ENCODE measurements at places on chromosomes 1 and 21. TPM values are rescaled to one million over a fixed set of nuclear protein-coding genes. Genes with fewer than 3 reads are reported as not detected.

DNA sequence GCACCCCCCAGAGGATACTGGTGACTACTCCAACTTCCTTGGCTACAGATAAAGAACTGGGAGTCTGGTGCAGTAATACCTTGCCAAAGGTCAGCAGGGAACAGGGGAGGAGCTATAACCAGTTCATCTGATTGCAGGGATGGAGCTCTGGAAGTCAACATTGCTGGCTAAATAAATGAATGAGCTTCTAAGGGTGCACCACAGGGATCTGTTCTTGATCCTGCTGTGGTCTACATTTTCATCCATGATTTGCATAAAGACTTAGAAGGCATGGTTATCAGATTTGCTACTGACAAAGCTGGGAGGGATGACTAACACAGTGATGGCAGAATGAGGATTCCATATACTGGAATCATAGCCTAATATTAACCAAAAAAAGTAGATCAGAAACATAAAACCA is 18.3 kb downstream of the PLEKHA6 start:
- DNase-seq: no peak

DNA sequence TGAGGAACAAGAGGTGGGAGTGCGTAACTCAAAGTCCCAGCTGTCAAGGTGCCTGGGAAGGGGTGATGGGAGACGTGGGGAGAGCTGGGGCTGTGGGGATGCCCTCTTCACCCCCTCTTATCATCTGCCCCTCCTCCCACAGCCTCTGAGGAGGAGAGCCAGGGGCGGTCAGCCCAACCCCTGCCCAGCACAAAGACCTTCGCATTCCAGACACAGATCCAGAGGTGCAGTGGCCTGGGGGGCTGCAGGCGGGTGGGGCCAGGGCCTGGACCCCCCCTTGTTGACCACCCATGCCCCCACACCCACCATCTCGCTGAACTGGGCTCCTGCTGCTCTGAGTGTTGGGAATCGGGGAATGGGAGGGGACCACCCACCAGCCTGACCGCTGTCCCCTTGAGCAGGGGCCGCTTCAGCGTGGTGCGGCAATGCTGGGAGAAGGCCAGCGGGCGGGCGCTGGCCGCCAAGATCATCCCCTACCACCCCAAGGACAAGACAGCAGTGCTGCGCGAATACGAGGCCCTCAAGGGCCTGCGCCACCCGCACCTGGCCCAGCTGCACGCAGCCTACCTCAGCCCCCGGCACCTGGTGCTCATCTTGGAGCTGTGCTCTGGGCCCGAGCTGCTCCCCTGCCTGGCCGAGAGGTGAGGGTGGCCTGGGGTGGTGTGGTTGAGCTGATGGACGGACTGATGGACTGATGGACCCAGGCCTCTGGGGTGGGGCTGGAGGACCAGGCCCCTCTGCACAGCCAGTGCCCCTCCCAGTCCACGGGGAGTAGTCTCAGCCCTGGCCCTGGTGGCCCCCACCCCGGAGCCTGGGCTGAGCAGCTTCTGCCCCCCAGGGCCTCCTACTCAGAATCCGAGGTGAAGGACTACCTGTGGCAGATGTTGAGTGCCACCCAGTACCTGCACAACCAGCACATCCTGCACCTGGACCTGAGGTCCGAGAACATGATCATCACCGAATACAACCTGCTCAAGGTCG is 29.7 kb downstream of the TRIM11 start:
- DNase-seq: no peak

DNA sequence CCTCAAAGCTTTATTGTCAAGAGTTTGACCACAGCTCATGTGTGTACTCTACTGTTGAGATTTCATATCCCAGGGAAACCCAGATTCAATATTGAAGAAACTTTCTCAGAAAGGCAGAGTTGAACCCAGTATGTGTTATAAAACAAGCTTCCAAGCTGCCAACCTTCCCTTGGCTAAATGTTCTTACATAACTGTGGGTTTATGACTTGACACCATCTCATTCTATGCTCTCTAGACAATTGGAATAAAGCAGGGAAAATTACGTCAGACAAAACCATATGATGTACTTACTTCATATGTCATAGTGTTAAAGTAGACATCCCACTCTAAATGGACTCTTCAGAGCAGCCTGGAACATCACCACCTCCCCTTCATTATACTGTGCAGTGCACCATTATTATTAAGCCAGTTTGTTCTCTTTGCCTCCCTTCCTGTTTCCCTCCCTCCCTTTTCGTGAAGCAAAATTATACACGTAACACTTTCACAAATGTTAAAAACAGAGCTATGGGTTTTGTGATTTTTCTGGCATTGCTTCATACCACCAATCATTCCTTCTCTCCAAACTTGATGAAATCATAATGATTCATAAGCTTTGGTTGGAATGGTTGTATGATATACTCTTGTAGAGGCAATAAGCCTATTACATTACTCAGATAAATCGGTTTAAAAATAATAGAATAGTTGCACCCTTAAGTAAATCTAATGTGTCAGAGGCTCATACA is 507.2 kb downstream of the LTN1 start:
- DNase-seq: no peak

The C21orf58 gene
- 0.83 TPM for polyA plus RNA-seq

- DNase-seq: peak; percentile 58
These were observed 4.5 kb downstream of the C1orf232 start for GRCh38 chr1:26164036-26164860.

DNA sequence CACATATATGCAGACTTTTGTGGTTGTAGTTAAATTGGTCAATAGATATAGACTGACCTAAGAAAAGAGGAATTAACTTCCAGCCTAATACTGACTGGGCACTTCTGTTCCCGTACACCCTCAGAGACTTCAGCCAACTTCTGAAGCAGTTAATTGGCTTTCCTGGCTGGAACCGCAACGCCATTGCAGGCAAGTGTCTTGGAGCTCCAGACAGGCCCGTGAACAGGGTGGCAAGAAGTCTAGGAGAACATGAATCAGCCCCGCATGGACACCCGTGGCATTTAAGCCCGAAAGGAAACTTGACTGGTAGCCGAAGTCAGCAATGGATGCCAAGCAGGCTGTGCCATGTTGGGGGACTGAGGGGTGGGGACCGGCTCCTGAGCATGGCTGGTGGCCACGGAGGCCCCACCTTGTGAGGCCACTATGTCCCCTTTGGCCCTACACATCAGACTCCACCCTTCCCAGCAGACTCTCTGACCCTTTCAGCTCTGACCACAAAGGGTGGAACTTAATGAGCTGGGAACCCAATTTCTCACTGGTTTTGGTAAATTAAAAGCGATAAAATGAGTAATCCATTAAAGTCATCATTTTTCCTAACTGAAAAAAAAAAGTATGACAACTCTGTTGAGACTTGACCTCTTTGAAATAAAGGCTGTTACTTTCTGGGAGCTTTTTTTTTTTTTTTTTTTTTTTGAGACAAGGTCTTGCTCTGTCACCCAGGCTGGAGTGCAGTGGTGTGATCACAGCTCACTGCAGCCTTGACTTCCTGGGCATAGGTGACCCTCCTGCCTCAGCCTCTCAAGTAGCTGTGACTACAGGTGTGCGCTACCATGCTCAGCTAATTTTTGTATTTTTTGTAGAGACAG is 54.1 kb downstream of the RUNX1 start:
- no peak for DNase-seq

DNA sequence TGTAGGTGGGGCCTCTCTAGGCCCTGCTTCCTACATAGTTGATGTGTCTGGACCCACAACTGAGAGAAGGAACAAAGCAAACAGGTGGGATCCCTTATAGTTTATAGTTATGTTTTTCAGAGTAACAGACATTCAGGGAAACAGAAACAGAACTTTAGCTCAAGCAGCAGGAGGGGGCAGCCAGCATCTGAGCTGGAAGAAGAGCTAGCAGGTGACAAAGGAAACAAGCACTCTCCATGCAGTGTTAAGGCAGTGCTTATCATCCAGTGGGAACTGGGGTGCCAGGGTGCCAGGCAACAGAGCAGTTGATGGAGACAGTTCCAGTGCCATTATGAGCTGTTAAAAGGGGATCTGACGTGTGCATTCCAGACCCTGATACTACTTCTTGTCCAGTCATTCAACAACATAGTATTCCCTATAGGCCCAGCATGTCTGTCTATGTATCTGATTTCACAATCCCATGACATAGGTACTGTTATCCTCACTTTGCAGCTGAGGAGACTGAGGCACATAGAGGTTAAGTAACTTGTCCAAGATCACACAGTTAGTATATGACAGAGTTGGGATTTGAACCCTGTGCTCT is 13.5 kb downstream of the HIVEP3 start:
- DNase-seq: no peak

The CNTN2 gene
- not detected for polyA plus RNA-seq

The OR2M3 gene
- not detected for polyA plus RNA-seq

DNA sequence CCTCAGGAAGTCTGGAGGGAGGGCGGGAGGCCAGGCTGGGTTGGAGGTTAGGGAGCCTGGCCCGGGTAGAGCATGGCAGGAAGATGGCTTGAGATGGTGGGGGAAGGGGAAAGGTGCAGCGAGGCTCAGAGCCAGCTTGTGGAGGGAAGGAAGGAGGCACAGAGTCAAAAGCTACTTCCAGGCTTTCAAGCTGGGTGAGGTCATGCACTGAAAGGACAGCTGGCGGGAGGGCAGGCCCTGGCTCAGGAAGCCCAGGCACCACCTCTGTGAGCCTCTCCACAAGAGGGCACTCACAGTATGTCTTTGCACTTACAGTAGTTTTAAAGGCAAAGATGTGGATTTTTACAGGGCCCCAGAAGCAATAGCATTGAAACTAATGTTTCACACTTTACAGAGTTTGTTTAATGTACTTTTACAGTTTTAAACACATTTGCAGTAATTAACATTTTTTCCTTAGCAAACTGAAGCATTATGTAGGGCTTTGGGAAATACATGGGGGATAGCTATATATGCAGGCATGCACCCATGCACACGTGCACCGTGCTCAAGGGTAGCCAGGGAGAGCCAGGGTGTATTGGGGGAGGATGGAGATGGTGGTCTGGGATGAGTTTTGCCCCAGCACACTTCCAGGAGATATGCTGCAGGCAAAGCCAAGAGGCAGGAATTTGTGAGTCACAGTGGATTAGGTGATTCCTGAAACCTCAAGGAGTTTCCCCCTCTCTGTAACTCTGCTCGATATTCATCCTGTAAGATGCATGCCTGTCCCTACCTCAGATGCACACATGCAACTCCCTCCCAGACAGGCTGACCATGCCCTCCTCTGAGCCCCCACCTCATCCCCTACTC is 6.1 kb upstream of the ADAM15 start:
- peak; percentile 59 for DNase-seq

The CACHD1 gene
- not detected for polyA plus RNA-seq

The BMP8B gene
- polyA plus RNA-seq: 0.32 TPM

The DENND2D gene
- polyA plus RNA-seq: 77.4 TPM

The ATP6V1G3 gene
- not detected for polyA plus RNA-seq

The CITED4 gene
- polyA plus RNA-seq: 2.2 TPM

DNA sequence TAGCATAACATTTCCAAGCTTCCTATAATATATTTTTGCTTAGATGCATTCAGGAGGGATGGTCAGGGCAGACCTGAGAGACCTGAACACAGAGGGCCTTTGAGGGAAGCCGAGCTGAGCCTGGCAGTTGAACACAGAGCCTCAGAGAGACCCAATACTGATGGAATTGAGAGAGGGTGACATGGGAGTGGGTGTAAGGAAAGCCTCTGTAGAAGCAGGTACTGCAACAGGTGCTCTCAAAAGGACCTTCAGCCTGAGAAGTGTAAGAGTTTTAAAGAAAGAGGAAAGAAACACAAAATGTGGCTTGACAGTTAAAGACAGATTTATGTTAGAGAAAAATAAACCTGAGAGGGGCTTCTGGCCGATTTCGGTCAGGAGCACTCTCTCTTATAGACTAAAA is 73.9 kb upstream of the PGBD5 start:
- DNase-seq: no peak

DNA sequence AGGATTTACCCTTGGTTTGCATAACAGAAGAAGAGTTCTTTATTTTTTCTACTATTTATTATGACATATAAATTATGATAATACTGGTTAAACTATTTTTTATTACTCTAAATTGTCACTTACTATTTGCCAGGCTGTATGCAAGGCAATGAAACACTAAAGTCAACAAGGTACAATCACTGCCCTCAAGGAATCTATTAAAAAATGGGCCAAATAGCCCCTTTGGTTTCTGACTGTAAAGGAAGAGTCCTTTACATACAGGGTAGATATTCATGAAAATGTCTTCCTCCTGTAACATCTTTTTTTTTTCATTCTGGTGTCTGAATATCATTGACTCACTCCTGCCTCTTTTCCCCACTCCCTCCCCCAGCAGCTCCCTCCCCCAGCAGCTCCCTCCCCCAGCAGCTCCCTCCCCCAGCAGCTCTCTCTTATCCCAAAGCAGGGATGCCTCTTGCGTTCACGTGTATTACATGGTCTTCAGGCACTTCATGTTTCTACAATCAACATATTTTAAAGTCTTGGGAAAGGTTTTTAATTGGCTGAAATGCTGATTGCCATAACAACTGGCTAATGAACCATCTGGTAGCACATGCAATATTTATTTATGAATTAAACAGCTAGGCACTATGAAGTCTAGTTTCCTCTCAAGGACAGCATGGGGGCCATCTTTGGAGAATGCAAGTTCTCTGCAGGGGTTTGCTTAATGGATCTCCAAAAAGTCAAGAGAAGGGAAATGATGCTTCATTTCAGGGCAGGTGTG is 400.4 kb upstream of the PLXNA2 start:
- DNase-seq: no peak

GRCh38 chr21:26800970-26801431 is 44.2 kb downstream of the ADAMTS1 start:
- no peak for DNase-seq

- no peak for DNase-seq
These were observed 126.2 kb upstream of the DAB1 start for GRCh38 chr1:57550092-57550491.

The ESRRG gene
- polyA plus RNA-seq: not detected

The F13B gene
- not detected for polyA plus RNA-seq

The KIAA1614 gene
- not detected for polyA plus RNA-seq

The AIRE gene
- polyA plus RNA-seq: 1.3 TPM

DNA sequence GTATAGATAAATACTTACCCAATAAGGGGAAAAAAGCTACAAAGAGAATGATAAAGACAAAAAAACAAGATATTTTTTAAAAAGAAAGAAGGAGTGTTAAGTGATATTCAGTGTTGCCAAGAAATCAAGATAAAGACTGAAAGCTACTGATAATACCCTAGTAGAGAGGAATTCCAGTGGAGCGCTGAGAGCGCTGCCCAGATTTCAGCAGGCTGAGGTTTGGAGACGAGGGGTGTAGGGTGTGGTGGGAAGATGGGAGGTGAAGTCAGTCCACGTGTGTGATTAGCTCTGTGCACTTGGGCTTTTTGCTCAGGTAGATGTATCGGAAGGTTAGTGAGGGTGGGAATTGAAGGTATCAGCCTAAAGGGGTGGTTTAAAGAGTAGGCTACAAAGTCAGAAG is 47.8 kb downstream of the FMN2 start:
- DNase-seq: no peak

The AADACL3 gene
- polyA plus RNA-seq: not detected

The TBX15 gene
- not detected for polyA plus RNA-seq

DNA sequence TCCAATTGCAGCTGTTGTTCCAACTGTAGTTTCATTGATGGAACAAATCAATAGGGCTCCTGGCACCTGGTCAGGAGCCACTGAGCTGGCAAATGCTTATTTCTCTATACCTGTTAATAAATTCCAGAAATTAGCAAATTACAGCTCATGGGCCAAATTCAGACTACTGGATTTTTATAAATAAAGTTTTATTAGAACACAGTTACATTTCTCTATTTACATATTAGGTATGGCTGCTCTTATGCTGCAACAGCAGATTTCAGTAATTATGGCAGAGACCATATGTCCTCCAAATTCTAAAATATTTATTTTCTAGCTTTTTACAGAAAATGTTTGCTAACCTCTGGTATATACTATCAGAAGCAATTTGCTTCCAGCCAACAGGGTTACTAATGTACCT is 47.8 kb downstream of the DUSP10 start:
- no peak for DNase-seq
